Activated CD4-positive, CD25-positive, alpha-beta regulatory T cell treated with anti-CD3 and anti-CD28 coated beads, Interleukin-2, amount 50 U/mL, for 16 hours (primary cell): ENCODE measurements at places on chromosomes 12 and 14.
A peak's percentile ranks its signal among the peaks of the same experiment; 100 is the strongest.

DNA sequence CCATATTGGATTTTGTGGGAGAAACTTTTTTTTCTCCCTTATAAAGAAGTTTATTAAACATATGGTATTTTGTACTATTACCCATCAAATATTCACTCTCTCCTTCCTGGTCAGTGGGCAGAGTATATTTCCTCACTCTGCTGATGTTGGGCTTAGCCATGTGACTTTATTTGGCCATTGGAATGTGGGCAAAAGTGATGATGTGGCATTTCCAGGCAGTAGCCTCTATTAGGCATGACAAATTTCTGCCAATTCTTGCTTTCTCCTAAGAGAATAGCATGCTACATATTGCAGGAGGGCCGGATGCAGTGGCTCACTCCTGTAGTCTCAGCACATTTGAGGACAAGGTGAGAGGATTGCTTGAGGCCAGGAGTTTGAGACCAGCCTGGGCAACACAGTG is 24.4 kb upstream of the WSCD2 start:
- no peak for DNase-seq

- no peak for DNase-seq
Measured at GRCh38 chr12:19397534-19397933, 41.8 kb upstream of the AEBP2 start.

GRCh38 chr12:104498211-104498801 is 41.6 kb downstream of the CHST11 start:
- DNase-seq: no peak

DNA sequence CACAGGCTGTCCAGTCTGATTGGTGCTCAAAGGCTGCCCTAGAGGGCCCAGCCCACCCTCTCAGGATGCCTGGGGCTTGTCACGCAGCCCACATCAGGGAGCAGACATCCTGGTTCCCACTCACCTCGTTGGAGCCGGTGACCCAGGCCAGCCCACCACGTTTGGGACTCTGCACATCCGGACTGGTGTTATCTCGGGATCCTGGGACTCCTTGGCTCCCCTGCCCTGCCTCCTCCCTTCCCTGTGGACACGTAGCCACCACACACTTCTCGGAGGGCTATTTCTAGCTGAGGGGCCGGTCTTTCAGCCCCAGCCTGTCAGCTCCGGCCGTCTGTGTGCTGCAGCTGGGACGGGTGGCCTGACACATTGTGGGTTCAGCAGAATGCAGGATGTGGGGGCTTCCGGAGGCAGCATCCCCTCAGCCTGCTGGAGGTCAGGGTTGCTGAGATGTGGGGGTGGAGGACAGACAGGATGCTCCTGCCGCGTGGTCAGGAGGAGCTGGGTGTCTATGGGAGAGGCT is 12.8 kb upstream of the FGF23 start:
- no peak for DNase-seq

DNA sequence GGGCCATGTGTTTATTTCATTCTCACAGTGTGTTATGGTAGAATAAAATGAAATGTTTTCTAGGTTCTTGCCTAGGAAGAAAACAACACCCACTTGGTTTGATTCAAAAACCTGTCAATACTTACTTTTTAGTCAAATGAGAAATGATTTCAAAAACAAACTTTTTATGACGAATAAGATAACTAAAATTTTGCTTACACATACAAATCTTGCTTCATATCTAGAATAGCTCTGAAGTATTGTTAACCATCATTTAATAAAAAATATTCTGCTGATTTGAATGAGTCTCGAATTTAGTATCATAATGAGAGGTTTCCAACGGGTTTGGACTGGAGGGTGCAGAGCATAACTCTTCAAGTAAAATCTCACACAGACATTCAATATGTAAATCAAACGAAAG is 23.2 kb downstream of the SLCO1C1 start:
- DNase-seq: no peak

DNA sequence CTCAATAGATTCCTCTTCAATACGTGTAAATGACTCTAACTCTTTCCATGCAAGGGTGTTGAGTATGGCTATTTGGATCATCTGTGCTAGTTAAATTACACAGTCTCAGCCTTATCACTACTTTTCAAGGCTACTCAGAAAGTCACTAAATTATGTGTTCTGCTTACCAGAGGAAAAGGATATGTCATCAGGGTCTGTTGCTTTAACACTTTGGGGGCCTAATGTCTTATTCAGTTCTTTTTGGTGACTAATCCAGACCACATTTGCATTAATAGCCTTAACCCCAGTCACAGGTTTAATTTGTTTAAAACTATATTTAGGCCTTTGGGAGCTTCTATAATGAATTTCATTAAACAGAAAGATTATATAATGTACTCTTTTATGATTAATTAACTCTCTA is 649.3 kb downstream of the RPS29 start:
- no peak for DNase-seq

DNA sequence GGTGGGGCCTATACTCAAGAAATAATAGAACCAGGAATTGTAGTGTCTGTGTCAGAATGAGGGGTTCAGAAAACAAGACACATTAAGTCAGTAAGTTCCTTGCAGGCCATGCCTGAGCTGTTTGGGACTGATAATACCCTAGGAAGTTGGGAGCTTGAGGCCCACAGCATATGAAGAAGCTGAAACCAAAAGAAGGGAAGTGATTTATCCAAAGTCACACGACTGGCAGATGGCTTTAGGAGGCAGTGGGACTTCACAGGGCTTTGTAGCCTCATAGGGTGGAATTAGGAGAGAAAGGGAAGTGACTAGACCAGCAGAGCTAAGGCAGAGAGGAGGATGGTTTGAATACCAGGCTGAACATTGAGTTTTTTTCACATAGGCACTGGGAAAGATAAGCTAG is 56.6 kb upstream of the SRSF5 start:
- DNase-seq: no peak

- no peak for DNase-seq
Measured at GRCh38 chr14:80387563-80387981, 176.3 kb upstream of the DIO2 start.

- DNase-seq: no peak
Measured at GRCh38 chr14:64812412-64812811, 67.3 kb downstream of the SPTB start.

- DNase-seq: no peak
Measured at GRCh38 chr14:50928002-50928635, 16.2 kb downstream of the PYGL start.

DNA sequence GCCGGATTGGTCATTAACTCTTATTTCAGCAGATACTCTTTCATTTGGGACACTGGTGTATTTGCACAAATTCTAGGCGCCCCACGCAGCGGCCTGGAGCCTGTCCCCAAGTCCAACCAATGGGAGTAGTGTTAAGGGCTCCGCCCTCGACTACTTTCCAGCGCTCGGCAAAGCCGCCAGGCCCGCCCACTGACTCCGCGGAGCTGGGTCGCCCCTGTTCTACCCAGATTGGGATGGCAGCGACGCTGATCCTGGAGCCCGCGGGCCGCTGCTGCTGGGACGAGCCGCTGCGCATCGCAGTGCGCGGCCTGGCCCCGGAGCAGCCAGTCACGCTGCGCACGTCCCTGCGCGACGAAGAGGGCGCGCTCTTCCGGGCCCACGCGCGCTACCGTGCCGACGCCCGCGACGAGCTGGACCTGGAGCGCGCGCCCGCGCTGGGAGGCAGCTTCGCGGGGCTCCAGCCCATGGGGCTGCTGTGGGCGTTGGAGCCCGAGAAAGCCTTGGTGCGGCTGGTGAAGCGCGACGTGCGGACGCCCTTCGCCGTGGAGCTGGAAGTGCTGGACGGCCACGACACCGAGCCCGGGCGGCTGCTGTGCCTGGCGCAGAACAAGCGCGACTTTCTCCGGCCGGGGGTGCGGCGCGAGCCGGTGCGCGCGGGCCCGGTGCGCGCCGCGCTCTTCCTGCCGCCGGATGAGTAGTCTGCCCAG is at the start of gene ACOT6:
Gene ACOT6 (plus strand): TSS at position 179 of the 707 bp plus-strand sequence. CDS start 55 bp downstream, at position 234.
- DNase-seq: peak; percentile 11

GRCh38 chr14:55946231-55946630 is 172.0 kb upstream of the PELI2 start:
- DNase-seq: no peak

GRCh38 chr12:117367006-117367638 is 5.7 kb upstream of the NOS1 start:
- peak; percentile 6 for DNase-seq

DNA sequence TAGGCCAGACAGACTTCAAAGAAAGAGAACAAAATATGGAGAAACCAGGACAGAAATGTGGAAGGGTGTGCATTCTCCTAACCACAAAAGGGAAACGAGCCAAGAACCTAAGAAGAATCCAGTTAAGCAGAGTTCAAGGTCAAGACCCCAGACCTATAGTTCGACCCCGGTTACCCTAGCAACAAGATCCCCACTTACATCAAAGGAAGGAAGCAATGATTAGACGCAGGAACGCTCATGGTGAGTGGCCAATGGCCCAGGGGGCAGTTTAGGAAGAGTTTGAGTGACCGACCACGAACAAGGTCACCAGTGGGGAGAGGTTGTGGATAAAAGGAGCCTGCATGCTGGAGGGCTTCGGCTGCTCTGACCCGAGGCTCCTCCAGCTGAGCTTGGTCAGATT is 36.2 kb downstream of the OAS2 start:
- no peak for DNase-seq

- no peak for DNase-seq
Measured at GRCh38 chr14:60862283-60862682, 118.6 kb downstream of the TRMT5 start.

- no peak for DNase-seq
Measured at GRCh38 chr12:18261906-18262305, 588 bp downstream of the PIK3C2G start.

DNA sequence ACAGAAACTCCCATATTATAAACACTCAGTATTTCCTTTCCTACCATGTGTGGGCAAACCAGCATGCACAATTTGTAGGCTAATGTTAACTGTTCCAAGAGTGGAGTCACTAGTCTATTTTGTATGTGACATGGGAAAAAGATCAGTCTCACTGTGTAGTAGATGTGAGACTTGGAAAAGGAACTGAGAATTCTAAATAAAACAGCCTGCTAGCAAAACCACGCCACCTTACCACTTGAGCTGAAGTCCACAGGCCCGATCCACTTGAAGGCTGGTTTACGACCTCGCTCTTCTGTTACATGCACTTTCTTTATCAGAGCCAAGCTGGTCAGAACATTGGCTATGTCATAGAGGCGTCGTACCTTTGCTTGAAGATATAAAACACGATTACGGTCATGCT is 22.5 kb downstream of the E2F7 start:
- no peak for DNase-seq

- no peak for DNase-seq
Measured at GRCh38 chr14:76104802-76105355, 46.8 kb upstream of the GPATCH2L start.

DNA sequence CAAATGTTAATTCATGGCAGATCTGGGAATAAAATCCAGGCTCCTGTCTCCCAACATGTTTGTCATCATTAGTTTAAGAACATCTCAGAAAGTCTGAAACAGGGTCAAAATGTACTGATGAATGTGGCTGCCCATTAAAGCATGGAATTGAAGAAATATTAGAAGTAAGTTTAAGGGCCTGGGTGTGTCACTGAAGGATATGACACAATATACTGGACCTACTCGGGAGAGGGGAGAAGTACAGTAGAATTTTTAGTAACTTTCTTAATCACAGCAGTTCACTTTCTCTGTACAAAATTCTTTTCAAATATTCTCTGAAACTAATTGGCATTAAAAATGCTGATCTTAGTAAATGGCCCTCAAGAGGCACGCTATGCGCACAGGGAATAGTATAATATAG is 185.5 kb downstream of the ETV6 start:
- DNase-seq: no peak

DNA sequence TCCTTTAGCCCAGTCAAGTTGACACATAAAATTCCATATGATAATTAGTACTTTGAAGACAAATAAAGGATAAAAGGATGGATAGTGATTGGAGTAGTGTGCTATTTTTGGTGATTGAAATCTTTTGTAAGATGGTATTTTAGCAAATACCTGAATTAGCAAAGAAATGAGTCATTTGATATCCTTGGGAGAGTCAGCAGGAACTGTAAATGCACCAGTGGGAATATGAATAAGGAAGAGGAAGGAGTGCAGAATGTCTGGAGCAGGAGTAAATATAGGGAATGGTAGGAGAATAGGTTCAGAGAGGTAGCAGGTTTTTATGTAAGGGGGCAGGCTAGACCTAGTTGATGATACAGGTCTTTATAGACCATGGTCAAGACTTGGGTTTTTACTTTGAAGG is 75.0 kb downstream of the TRMT5 start:
- DNase-seq: no peak

DNA sequence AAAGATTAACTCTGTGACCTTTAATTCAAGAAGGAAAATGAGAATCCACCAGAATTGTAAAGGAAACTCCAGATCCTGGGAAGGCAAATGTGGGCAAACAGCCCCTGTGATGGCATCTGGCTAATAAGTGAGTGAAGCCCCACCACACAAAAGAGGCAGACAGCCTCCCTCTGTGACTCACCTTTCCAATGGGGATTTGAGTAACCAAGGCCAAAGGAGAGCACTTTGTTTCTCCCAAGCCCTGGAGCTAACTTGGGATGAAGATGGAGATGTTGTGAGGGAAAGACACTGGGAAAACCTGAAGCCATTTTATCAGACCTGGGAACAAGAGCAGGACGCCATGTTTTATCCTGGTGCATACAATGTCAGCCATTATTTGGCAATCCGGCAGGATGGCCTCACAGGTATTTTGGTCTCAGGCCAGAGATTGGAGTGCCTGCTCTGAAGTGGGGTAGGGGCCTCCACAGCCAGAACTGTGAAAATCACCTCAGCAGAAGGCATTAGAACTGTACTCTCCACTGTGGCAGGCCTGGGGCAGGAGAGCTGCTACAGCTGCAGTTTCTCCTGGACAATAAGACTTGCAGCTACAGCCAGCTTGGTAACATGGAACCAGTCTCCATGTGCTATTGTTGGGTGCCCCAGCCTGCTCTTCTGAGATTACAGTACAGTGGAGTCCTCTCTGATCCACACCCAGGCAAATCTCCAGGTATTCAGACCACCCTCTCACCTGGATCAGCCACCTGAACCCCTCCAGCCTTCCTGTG is 96.6 kb upstream of the PCED1B start:
- DNase-seq: no peak

GRCh38 chr12:29191267-29191850 is 42.3 kb downstream of the FAR2 start:
- DNase-seq: no peak

DNA sequence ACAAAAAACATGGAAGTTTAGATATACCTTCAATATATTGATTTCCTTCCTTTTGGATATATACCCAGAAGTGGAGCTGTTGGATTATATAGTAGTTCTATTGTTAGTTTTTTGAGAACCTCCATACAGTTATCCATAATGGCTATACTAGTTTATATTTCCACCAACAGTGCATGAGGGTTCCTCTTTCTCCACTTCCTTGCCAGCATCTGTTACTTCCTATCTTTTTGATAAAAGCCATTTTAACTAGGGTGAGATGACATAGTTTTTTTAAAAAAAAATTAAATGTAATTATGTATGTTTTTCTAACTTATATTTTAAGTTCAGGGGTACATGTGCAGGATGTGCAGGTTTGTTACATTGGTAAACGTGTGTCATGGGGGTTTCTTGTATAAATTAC is 10.0 kb upstream of the SLC38A4 start:
- no peak for DNase-seq

DNA sequence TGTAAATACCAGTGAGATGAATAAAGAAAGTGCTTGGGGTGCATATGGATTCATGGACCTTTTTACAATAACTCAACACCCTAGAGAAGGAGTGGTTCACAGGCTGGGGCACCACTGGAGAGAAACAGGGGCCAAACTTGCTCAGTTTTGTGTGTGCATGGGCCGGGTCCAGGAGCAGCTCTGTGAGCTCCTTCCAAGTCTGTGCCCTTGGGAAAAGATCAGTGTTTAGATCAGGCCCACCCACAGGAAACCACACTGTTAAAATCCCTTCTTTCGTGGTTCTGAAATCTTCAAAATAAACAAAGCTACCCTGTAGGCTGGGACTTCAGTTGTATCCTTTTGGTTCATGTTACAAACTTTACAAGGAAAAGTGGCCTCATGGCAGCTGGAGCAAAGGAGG is 156.1 kb upstream of the TMEM260 start:
- DNase-seq: no peak
